Kidney (tissue), 22 donors: ENCODE measurements at places on chromosomes 12 and 14. TPM values are rescaled to one million over a fixed set of nuclear protein-coding genes. Genes with fewer than 3 reads are reported as not detected.

GRCh38 chr12:25645427-25645826 is 92.3 kb upstream of the LMNTD1 start:
- no peak for DNase-seq
- H3K27me3 ChIP-seq, result no peaks in the 10 kb centered on the region
- H3K4me1 ChIP-seq, result no peaks in the 10 kb centered on the region
- H3K27ac ChIP-seq, result no peak overlapping the region

The KRT75 gene
- total RNA-seq, result not detected

The C12orf54 gene
- total RNA-seq, result not detected

- H3K27ac ChIP-seq, result no peak overlapping the region
- peaks cover 2% of the 10 kb centered on the region for H3K4me1 ChIP-seq
- H3K4me3 ChIP-seq, result no peak overlapping the region
- H3K27me3 ChIP-seq, result no peaks in the 10 kb centered on the region
- DNase-seq, result no peak
Measured at GRCh38 chr12:2627076-2627834, 167.5 kb upstream of the FKBP4 start.

The LRRK2 gene
- 110 TPM for total RNA-seq

GRCh38 chr12:125451408-125451807 is 386.2 kb downstream of the AACS start:
- H3K36me3 ChIP-seq, result no peaks in the 10 kb centered on the region
- no peak overlapping the region for H3K4me3 ChIP-seq
- DNase-seq, result no peak

The PAN2 gene
- 83.0 TPM for total RNA-seq

DNA sequence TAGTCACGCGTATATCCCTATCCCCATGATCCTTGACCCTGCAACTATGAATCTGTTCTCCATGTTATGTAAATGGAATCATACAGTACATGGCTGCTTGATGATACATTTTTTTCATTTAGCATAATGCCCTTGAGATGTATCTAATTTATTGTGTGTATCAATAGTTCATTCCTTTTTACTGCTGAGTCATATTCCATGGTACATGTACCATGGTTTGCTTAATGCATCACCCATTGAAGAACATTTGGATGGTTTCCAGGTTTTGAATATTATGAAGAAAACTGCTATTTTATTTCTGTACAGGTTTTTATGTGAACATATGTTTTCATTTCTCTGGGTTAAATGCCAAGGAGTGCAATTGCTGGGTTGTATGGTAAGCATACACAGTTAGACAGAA is 4.0 kb upstream of the RNASE10 start:
- H3K4me1 ChIP-seq, result no peaks in the 10 kb centered on the region
- H3K4me3 ChIP-seq, result no peak overlapping the region
- no peaks in the 10 kb centered on the region for H3K36me3 ChIP-seq

- H3K4me3 ChIP-seq, result no peak overlapping the region
- H3K27me3 ChIP-seq, result no peaks in the 10 kb centered on the region
- no peaks in the 10 kb centered on the region for H3K4me1 ChIP-seq
- DNase-seq, result no peak
Measured at GRCh38 chr14:36293824-36294223, 26.6 kb downstream of the MBIP start.

The FERMT2 gene
- 78.2 TPM for total RNA-seq

GRCh38 chr14:56219666-56220413 is 101.6 kb downstream of the PELI2 start:
- H3K4me1 ChIP-seq, result peaks cover 26% of the 10 kb centered on the region
- no peaks in the 10 kb centered on the region for H3K36me3 ChIP-seq
- H3K4me3 ChIP-seq, result no peak overlapping the region
- DNase-seq, result no peak

- DNase-seq, result no peak
- H3K4me1 ChIP-seq, result no peaks in the 10 kb centered on the region
- no peaks in the 10 kb centered on the region for H3K27me3 ChIP-seq
- no peak overlapping the region for H3K27ac ChIP-seq
- H3K4me3 ChIP-seq, result no peak overlapping the region
Measured at GRCh38 chr12:57816855-57817151, 1.7 kb downstream of the AVIL start.
